ENCODE measurements at places on chromosomes 7 and 10.

DNA sequence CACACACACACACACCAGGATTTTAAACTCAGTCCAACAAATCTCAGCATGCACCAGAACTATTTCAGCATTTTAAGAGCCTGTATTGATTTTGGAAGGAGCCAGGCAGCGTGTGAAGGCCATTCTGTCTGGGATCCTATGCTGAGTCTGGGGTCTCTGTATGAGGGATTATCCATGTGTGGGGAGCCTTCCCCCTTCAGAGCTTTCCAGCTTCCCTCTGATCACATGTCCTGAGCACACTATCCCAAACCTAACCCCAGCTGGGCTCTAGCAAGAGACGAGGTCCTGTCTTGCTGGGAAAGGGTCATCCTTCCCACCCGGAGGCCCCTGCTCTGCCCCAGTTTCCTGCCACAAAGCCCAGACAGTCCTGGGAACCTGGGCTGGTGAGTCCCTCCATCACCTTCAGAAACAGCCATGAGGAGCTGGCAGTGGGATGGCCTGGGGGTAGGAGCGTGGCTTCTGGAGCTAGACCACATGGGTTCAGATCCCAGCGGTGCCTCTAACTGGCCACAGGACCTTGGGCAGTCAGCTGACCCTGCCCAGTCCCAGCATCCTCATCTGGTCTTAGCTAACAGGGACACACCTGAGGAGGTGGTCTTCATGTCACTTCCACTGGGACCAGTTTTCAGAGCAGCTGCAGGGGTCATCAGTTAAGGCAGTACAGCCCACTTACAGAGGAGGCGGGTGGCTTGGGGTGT is 79.6 kb upstream of the RET start:
- no peak for DNase-seq

DNA sequence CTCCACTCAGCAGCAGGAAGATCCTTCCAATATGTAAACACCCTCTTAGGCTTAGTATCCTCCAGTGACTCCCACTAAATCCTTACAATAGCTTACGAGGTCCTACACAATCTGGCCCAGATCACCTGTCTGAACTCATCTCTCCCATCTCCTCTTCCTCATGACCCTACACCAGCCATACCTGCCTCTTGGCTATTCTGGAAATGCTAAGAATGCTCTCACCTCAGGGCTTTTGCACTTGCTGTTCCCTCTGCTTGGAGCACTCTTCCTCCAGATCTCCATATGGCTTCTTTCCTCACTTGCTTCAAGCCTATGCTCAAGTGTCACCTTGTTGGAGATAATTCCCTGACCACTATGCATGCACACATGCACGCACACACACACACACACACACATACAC is 50.8 kb upstream of the FRMD4A start:
- DNase-seq = no peak

DNA sequence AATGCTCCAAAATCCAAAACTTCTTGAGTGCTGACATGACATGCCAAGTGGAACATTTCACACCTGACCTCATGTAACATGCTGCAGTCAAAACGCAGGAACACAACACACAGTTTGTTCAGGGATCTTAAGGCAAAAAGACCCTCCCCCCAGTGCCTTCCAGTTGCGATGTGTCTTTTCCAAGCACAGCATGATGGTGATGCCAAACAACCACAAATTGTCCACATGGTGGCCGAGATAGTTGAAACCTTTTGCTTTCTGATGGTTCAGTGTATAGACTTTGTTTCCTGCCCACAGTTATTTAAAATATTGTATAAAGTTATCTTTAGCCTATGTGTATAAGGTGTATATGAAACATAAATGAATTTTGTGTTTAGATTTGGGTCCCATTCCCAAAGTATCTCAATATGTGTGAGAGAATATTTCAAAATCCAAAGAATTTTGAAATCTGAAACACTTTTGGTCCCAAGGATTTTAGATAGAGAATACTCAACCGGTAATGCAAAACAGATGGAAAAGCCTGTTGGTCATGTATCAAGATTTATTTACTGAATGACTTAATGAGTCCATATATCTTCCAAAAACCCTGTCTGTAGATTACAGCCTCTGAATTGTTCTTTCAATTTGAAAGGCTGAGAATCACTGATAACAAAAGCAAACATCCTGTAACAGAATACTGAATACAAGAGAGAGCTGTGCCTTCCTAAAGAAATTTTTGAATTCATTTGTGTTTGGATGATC is 93.4 kb upstream of the OIT3 start:
- no peak for DNase-seq

DNA sequence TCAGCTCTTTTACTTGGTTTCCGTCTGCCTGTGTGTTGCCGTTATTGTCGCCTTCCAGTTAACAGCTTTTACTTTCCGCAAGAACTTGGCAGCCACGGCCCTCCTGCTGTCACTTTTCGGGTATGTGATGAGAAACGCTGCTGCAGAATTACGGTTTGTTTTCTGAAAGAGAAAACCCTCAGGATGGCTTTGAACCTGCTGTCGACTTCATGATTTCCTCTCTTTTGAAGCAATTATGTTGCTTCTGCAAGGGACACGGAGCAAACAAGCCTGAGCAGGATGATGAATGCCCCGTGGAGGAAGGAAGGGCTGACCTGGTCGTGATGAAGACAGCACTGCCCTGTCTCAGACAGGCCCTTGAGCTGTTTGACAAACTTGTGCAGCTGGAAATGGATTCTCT is 339.8 kb downstream of the ABCA13 start:
- DNase-seq = no peak

GRCh38 chr7:39923091-39923490 is 27.0 kb upstream of the CDK13 start:
- DNase-seq = no peak

DNA sequence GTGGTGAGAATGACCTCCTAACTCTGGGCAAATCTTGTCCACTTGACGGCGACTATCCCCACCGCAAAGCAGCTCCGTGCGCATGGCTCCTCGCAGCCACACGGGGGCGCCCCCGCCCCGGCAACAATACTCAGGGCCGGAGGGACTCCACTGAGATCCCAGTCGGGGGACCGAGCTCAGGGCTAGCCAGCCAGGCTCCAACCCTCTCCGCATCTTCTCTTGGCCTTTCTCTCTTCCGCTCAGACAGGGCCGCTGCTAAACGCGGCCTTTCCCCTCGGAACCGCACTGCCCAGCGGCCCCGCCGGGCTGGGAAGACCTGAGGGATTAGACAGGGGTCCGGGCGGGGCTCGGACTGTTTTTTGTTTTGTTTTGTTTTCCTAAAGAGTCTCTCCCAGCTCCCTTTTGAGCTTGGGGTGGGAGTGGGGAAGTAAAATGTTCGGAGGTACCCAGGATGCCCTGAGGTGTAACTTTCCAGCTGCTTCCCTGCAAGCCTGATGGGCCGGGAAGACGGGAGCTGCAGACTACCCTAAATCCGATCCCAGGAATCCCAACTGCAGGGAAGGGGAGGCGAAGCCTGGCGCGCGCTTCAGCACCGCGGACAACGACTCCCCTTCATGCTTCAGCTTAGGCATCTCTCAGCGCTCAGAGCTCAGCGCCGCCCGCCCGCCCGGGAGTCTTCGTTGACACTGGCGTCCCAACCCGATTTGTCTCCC is 2.7 kb downstream of the KCNIP2 start:
- peak; percentile 12 for DNase-seq

DNA sequence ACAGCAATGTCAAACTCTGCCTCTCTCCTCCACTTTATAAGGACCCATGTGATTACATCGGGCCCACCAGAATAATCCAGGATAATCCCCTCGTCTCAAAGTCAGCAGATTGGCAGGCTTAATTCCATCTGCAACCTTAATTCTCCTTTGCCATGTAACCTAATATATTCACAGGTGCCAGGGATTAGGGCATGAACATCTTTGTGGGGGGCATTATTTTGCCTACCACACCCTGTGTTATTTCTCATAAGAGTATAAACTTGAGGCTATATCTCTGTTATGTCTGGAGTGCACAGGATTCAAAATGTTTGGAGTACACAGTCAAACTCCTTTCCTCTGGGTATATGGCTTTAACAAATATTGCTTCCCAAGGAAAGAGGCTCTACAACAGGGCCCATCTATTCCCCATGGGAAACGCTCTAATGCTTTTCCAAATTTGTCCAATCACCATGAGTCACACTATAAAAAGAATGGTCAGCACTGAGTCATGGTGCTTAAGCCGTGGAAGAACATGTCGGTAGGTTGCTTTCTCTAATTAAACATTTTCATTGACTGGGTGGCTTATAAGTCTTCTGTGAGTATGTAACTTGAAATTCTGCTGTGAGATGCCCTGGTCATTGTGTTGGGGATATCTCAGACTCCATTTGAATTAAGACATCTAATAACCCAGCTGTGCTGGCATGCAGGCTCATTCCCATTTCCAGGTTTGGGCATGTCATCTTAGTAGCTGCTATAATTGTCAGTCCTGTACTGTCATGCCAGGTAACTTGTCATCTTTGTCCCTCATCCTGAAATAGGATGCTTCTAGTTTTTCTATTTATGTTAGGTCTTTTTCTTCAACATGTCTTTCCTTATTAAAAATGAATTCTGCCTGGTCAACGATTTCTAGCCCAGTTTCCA is 11.5 kb upstream of the AKR1B10 start:
- no peak for DNase-seq

DNA sequence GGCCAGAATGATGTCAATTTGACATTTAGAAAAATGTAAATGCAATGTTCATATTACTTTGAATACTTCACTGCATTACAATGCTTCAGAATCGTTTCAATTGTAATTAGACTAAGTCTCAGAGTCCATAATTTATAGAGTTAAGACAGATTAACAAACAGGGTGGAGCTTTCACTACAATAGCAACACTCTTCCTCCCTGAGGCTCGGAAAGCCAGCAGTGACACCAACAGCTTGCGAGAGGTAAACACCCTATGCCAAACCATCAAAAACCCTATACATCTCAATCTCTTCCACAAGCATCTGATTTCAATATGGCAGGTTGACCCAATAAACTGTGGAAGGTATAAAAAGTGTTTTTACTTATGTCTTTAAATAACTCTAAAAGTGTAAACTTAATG is 72.2 kb downstream of the DOCK4 start:
- DNase-seq = no peak

DNA sequence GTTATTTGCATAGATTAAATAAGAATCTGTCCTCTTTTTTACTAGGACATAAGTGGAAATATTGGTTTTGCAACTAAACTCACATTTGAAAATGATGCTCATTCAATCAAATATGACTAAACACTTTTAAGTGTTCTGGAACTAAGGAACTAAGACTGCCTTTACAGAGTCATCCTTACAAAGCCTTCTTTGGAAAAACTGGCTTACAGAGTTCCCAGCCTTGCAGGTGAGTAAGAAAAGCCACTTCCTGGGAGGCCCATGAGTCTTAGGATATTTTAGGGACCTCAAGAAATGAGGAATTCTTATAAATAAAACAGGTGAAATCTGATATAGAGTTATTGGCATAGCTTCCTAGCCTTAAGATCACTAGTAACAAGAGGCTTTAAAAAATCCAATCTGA is 135.5 kb downstream of the ALOX5 start:
- no peak for DNase-seq

- DNase-seq = no peak
These were observed 15.0 kb upstream of the PDLIM1 start for GRCh38 chr10:95305606-95306317.

DNA sequence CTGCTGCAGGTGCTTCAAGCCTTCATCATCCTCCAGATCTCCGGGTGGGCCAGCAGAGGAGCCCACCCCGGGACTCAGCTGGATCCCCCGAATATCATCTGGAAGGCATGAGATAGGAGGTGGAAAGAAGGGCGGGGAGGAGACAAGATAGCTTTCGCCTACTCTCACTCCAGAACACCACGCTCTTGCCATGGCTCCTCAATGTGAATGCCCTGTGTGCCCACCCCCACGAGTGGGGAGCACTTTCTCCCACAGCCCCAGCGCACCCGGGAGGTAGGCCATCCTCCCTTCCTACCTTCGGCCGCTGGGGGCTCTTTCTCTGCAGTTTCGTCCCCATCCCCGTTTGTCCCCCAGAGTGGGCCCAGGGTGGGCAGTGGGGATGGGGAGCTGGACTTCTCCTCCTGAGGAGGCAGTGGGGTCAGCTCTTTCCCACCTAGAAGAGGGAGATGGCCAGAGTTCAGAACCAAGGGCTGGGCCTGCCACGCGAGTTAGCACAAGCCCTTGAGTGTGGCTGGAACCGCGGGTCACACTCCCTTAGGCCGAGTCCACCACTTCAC is 8.9 kb downstream of the GIGYF1 start:
- DNase-seq = no peak

DNA sequence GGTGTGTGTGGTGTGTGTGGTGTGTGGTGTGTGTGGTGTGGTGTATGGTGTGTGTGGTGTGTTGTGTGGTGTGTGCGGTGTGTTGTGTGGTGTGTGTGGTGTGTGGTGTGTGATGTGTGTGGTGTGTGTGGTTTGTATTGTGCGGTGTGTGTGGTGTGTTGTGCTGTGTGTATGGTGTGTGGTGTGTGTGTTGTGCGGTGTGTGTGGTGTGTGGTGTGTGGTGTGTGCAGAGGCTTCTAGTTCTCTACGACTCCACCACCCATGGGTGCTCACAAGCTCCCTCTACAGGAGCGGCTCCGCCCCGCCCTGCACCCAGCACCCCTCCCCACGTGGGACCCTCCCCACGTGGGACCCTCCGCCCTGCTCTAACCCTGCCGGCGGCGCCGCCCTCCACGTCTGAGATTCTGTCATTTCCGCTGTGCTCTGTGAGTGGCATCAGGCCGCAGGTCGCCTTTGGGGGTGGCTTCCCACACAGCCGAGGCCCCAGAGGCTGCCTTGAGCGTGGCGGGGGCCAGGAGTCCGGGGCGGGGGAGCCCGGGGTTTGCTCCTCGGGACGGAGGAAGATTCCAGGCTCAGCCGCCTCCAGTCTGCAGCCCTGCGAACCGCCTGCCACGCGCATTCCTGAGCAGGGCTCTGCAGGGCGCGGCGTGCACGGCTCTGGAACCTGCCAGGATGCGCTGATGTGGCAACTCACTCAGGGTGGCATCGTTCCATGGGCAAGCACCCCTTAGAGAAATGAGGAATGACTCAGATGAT is 37.0 kb upstream of the DNAJB6 start:
- peak; percentile 25 for DNase-seq

DNA sequence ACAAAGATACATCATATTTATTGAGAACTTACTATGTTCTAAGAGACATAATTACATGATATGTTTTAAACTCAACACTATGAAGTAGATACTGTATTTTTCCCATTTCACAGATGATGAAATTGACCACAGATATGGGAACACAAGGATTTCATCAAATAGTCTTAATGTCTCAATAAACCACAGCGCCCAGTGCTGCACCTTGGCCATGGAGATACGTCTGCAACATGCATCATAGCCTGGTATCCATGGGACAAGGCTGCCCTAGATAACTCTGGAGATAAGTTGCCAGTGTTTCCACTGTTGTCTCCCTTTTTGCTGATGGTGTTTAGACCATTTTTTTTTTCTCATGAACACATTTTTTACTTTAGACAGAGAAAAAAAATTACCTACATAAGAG is 97.5 kb downstream of the GNAT3 start:
- no peak for DNase-seq

DNA sequence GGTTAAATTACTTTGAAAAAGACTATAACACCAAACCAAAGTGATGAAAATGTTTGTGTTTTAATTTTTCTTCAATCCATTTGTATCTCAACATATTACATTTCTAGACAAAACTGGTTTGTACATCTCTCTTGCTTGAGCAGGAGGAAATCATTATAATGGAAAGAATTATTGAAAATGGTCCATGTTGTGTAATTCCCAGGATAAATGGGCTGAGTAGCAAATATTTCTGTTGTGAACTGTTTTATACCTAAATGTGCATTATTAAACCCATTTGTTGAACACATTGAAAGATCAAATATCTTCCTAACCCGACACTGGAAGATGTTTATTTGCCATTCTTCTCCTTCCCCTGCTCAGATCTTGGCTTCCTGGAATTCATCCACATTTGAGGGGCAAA is 14.1 kb upstream of the CDK6 start:
- DNase-seq = no peak

- no peak for DNase-seq
These were observed 873.5 kb downstream of the REEP3 start for GRCh38 chr10:64394744-64395143.

Data from GOT3 (cell line).